Omental fat pad (tissue), 4 donors: ENCODE measurements at places on chromosomes 7 and 10. TPM values are rescaled to one million over a fixed set of nuclear protein-coding genes. Genes with fewer than 3 reads are reported as not detected.
A peak's percentile ranks its signal among the peaks of the same experiment; 100 is the strongest.

PKD2L1 gene
- total RNA-seq: 0.37 TPM

DNA sequence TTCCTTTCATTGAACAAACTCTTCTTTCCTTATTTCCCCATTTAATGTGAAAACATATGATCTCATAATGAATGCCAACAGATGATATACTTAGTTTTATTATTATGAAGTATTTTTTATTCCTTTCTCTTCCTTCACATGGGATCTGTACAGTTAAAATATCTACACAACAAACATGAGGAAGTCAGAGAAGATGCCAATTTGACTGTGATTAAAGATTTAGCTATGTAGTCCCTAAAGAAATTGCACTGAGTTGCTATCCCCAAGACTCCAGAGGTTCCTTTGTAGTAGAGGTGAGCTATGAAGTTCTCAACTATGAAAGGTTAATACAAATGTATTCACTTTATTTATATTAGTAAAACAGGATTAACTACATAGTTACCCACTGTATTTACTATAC, 60.6 kb upstream of the LRRN3 start:
- DNase-seq: no peak

- DNase-seq: peak; percentile 17
Observed at GRCh38 chr10:104334965-104335650, 3.2 kb downstream of the ITPRIP start.

CDHR3 gene
- 8.0 TPM for total RNA-seq

PAPSS2 gene
- 75.8 TPM for total RNA-seq

- no peak for DNase-seq
Observed at GRCh38 chr10:93593254-93593653, 7.8 kb downstream of the RBP4 start.

PRTFDC1 gene
- total RNA-seq: 5.4 TPM

DNA sequence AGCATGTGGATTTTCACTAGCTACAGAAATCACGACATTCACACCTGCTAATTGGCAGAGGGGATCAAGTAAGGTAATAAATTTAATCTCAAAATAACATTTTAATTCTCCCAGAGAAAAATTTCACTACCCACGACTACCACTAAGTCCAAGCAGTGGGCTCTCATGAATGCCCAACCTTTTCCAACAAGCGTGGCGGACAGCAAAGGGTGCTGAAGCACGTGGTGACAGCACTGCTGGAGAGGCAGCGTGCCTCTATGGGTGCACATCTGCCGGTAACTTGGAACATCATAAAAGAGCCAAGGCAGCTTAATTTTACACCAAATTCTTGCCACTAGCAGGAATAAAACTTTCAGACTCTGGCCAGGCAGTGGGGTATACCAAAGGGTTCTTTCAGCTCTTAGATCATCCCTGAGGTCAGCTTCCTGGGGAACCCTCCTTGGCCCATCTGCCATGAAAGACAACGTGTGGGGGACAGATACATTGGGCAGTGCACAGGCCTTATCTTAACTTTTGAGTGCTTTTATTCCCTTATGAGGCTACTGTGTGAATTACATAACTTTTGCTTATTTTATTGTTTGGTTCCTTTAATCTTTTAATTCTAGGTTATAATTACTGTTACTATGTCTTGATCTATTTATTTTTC, 206.7 kb upstream of the KCTD7 start:
- no peak for DNase-seq

GRCh38 chr10:124728071-124728829, 15.9 kb downstream of the FAM53B start:
- no peak for DNase-seq

DNA sequence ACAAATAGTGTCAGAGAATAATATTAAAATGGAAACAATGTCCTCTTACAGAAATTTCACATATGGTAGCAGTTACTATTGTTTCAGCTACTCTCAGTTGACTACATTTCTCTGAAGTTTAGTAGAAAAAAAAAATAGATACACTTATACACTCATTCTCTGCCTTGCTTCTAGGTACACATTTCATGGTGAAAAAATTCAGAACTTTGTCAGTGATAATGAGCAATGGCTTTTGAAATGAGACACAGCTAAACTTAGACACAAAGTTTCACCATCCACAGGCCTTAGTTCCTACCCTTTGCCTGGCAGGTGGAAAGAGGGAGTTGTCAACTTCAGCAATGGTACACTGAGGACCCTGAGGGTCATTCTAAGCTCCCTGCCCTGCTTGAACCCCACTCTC, 69.2 kb downstream of the CPVL start:
- no peak for DNase-seq

DNA sequence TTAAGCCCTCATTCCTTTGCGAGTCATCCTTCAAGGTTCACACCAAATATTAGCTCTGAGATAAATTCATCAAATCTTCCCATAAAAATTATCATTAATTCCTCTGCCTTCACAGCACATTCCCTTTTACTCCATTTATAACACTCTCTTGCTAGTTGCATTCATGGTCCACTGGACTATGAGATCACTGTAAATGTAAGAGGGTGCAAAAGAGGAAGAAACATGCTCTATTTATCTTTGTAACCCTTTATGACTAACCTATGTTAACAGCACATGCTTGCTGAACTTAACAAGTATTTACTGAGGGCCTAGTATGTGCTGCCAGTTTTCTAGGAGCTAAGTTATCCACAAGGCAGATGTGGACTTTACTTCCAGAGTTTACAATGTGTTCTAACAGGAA, 86.7 kb upstream of the TMEM168 start:
- DNase-seq: no peak

- no peak for DNase-seq
Observed at GRCh38 chr7:33712020-33712414, 193.3 kb upstream of the BMPER start.

KIFBP gene
- 25.0 TPM for total RNA-seq

DNA sequence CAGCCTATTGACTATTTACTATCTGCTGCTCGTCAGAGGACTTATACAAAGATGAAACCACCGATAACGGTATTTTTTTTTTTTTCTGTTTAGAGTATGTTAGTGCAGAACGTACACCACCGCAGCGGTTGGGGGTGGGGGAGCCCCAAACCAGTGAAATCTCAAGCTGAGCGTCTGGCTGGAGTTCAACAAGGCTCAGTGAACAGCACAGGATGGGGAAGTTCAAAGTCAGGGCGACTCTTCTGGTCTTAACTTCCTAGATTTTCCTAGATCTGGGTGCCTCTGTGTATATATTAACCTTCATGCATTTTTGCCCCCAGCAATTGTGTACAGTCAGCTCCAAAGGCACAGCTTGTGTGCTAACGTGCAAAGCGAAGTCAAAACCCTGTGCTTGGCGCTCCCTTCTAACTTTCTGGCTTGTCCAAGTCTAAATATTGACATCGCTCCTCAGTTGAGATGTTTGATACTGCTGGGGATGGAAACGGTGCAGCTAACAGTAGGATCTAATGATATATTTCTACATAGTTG, 1.1 kb downstream of the RHOBTB1 start:
- peak; percentile 26 for DNase-seq

- DNase-seq: no peak
Observed at GRCh38 chr10:74502963-74503608, 323.3 kb upstream of the KAT6B start.

EEPD1 gene
- total RNA-seq: 23.0 TPM

DNA sequence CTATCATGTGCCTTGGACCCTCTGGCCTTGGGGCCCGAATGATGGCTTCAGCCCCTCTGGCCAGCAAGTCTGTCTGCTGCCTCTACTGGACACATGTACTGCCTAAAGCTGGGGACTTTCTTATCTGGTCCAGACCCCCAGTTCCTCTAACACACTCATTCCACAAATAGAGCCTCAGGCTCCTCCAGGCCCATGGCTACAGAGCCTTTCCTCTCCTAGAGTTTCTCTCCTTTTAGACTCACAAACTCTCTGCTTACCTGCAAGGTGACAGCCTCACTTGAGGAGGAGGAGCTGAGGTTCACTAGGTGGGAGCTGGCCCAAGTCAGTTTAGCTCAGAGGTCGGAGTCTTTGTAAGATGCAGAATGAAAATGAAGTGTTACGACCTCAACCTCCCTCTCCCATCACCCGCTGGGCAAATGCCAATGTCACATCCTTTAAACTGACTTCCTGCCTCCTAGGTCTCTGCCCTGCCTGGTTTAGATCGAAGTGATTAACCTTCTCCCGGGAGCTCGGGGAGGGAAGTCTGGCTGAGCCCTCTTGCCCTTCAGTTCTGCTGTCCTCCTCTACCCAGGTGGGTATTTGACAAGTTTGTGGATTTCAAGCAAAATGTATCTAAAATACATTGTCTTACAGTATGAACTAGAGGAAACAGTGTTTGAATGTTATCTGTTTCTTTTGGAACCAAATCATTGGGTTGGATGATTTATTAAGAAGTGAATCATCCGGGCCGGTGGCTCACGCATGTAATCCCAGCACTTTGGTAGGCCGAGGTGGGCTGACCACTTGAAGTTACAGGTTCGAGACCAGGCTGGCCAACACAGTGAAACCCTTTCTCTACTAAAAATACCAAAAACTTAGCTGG, 71.9 kb upstream of the TNS3 start:
- DNase-seq: no peak

GRCh38 chr10:48996-49395, at the start of gene TUBB8:
Gene TUBB8, minus strand, starts transcription at chr10:49296. Its CDS starts 58 bp downstream, at chr10:49238.
- DNase-seq: no peak

LFNG gene
- total RNA-seq: 25.9 TPM

MYH16 gene
- not detected for total RNA-seq

GRCh38 chr7:123041101-123041500, 45.6 kb upstream of the TAS2R16 start:
- DNase-seq: no peak

- no peak for DNase-seq
Observed at GRCh38 chr10:89341649-89342048, 13.9 kb downstream of the IFIT3 start.

TRPV5 gene
- total RNA-seq: not detected

SFTPD gene
- total RNA-seq: 0.96 TPM

PIK3AP1 gene
- 32.0 TPM for total RNA-seq

GRCh38 chr10:51802030-51802429, 102.6 kb upstream of the CSTF2T start:
- no peak for DNase-seq

- no peak for DNase-seq
Observed at GRCh38 chr7:69277366-69277765, 320.9 kb upstream of the AUTS2 start.

SFRP5 gene
- 0.56 TPM for total RNA-seq

- DNase-seq: no peak
Observed at GRCh38 chr10:31701546-31701945, 227.1 kb downstream of the ARHGAP12 start.

DNA sequence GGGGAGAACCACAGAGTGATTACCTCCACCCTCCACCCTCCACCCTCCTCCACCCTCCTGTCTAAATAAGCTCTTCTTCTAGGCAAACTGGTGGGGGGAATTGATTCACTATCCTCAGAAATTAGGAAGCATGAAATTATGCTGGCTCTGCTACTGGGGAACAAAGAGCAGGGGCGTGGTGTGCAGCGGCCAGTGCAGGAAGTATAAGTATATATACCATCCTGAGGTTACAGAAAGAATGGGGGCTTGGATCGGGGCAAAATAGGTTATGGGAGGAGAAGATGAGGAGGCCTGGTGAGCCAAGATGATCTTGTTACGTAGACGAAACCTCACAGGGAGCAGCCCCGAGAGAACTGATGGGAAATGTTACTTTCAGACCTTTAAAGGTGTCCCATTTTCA, 49.1 kb downstream of the SYPL1 start:
- no peak for DNase-seq

DNA sequence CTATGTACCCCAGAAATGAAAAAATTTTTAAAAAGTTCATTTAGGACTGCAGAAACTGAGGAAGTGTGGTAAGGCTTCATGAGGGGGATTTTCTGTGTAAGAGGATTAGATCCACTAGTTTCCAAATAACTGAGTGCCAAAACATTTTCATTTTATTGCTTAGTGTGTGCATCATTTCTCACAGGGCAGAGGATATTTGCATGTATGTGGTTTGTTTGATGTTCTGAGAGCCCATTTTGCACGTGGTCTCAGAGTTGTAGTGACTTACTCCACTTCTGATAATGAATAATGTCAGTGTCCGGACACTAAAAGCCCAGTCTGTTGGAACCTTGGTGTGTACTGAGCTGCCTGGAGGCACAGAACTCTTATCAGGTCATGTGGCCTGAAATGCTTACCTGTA, 299.9 kb downstream of the AUTS2 start:
- DNase-seq: no peak

ERVW-1 gene
- not detected for total RNA-seq

DNA sequence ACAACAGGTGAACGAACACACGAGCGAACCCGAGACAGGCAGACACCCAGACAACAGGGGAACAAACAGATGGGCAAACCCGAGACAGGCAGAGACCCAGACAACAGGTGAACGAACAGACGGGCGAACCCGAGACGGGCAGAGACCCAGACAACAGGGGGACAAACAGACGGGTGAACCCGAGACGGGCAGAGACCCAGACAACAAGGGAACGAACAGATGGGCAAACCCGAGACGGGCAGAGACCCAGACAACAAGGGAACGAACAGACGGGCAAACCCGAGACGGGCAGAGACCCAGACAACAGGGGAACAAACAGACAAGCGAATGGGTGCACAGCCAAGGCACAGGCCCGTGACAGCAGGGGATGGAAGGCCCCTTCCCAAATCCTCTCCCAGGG, 264.7 kb downstream of the ELFN1 start:
- DNase-seq: no peak

DNA sequence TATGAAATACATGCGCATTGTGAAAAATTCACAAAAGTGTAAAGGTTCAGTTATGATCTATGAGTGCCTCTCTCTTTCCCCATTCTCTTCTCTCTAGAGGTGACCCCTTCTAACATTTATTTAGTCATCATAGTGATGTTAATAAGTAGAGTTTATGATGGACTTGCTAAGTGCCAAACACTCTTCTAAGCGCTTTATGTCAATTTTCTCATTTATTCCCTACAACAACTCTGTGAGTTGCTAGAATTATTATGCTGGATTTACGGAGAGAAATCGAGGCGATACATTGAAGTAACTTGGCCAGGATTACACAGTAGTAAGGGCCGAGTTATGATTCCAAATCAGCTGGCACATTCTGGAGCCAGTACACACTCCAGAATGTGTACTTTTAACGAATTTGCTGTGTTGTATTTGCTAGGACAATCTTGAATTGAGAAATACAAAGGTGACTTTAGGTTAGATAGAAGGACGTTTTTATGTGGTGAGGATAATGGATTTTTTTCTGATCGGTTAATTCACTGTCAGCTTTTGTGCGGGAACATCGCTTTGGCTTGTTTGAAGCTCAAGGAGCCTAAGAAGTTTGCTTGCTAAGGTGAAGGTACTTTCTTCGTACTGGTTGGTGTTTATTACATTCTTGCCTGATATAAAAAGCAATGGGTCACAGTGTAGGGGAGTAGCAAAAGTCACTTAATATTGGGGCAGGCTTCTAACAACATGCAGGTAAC, 1.4 kb downstream of the ATRNL1 start:
- no peak for DNase-seq

ITPRID1 gene
- not detected for total RNA-seq

DNA sequence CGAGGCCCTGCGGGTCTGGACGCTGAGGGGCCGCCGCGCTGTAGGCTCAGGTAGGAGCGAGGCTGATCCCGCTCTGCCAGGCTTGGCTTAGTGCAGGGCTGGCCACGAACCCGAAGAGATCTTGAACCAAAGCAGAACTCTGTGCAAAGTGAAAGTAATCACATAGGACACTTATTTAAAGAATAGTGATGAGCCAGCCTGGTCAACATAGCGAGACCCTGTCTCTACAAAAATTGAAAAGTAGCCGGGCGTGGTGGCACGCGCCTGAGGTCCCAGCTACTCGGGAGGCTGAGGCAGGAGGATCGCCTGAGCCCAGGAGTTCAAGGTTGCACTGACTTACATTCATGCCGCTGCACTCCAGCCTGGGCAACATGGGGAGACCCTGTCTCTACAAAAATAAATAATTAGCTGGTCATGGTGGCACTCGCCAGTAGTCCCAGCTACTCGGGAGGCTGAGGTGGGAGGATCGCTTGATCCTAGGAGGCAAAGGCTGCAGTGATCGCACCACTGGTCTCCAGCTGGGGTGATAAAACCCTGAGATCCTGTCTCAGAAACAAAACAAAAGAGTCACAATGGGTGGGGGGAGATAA, 541 bp downstream of the ZSCAN25 start:
- DNase-seq: no peak
